ENCODE measurements at places on chromosomes 5 and 9.

DNA sequence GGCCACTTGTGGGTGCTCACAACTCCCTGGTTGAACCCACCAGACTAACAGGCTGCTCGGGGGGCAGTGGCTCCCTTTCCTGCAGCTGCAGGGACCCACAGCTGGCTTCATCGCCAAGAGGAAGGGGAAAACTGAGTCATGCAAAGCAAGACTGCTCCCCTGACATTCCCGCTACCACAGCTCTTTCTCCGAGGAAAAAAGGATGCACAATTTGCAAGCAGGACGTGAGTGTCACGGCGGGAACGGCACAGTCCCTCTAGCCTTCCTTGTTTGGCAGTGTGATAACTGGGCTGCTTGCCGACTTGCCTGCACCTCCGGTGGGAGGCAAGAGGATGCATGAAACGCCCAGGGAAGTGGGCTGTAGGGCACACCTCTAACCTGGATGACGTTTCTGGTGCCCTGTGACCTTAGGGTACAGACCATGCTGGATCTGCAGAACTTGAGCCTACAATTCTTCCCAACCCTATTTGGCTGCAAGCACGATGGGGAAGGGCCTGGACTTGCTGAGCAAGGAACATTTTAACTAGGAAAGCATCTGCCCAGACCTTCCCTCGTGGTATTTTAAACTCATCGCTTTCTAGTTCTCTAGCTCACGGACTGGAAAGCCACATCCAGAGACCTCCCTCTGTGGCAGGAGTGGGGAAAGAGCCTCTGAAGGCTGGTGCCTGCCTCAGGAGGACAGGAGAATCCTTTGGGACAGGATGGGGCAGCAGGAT is 7.8 kb downstream of the SH3PXD2B start:
- DNase-seq: no peak

DNA sequence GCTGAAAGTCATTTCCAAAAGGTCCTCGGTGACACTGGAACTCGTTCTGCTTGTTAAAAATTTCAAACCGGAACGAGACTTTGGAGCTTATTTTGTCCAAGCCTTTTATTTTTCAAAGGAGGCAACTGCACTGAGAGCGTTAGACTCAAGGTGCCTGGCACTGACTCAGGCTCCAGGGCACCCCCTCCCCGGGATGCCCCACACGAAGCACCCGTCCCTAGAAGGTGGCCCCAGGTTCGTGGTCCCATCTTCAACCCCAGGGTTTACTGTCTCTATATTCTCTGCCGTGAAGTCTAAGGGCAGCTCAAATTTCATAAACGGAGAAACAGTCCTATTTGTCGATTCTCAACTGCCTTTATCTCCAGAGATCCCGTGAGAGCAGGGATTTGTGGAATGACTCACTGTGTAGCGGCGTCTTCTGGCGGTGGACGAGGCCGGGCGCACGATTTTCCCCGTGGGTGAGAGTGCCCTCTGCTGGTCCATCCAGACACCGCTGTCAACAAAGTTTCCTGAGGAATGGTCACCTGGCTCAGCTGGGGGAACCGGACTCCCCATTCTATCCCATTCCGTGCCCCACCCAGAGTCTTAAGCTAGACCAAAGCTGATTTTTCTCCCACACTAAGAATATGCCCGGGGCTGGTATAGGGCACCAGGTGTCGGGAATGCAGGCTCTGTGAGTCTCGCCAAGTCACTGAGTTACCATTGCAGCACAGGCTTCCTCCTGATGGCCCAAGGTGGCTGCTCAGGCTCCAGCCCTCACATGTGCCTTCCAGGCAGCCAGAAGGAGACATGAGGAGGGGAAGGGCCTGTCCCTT is 27.1 kb upstream of the SLC6A19 start:
- DNase-seq: no peak

DNA sequence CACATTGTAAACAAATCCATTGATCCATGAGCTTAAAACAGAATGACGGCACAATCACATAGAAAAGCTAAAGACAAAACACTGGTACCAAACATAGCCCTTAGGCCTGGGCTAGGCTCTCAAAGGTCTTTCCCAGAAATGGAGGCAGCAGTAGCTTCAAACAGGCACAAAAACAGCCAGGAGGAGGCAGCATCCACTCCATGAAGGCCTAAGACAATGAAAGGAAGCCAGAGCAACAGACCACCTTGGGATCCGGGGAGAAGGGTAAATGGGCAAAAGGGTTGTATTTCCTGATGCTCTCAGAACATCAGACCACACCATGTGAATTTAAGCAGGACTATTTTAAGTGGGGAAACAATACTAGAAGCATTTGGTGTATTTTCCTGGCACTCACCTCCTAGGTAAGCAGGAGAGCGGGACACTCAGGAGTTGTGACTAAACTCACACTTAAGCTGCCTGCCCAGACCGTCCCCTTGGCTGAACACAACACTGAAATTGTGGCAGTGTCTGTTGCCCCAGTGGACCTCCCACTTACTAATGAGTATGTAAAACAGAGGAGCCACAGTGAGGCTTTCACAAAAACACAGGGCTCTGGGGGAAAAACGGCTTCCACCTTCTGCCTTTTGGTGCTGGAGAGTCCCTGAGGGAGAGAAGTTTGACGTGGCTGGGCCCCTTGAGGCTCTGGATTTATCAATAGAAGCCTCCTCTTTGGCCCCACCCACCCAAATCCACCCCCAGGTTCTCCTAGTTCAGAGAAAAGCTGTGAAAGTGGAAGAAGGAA is 11.9 kb downstream of the GNPDA1 start:
- no peak for DNase-seq

GRCh38 chr9:133803028-133803585 is 65.0 kb upstream of the SARDH start:
- DNase-seq: no peak

- no peak for DNase-seq
Measured at GRCh38 chr5:134758176-134758503, 439 bp upstream of the DDX46 start.

- DNase-seq: no peak
Measured at GRCh38 chr9:126443144-126443543, 116.5 kb downstream of the MVB12B start.

GRCh38 chr5:151055336-151055735 is 25.5 kb downstream of the TNIP1 start:
- DNase-seq: no peak

- no peak for DNase-seq
Measured at GRCh38 chr9:126225611-126226609, 100.7 kb upstream of the MVB12B start.

DNA sequence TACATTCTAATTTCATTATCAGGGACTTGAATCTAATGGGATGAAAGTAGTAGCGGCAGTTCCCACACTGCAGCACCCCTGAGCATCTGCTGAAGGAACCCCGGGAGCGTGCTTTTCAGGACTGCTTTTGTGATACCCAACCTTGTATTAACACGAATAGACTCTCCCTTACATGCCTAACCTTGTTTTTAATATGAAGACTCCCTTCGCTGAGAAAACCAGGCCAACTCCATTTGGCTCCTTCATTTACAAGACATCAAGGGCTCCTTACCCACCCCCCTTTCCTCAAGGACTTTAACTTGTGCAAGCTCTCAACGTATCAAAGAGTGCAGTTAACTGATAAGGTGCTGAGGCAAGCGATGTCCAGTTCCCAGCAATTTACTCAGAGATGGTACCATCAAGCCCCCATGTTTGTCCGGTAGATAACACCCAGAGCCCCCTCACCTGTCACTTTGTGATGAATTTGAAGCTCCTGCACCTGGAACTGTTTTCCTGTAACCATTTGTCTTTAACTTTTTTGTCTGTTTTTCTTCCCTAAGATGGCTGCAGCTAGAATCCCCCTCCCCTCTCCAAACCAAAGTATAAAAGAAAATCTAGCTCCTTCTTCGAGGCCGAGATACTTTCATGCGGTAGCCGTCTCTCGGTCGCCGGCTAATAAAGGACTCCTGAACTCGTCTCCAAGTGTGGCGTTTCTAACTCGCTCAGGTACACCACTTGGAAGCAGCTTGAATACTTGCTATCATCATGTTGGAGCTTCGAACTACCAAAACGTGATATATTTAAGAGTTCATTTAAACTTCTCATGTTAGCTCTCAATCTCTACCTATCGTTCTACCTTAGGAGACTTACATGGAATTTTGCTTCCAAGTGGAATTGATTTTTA is 10.7 kb downstream of the HNRNPH1 start:
- DNase-seq: no peak

DNA sequence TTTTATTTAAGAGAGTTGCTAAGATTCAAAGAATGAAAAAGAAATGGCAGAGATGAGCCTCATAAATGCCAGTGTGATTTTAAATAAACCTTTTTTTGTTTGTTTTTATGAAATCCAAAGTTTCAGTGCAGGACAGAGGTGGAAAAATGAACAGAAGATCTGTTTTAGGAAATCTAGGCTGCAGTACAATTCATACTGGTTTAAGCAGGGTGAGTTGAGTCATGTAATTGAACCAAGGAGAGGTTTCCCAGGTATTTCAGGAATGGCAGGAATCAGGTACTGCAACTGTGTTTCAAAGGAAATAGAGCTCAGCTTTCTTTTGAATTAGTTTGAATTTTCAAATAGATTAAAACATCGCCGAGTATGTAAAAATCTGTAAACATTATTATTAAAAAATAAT is 3.0 kb upstream of the ANKRD31 start:
- no peak for DNase-seq

- DNase-seq: no peak
Measured at GRCh38 chr5:124156415-124156996, 589.9 kb downstream of the ZNF608 start.

- no peak for DNase-seq
Measured at GRCh38 chr5:54822324-54822687, 163.1 kb downstream of the ESM1 start.

- no peak for DNase-seq
Measured at GRCh38 chr9:99135456-99135855, 30.5 kb downstream of the TGFBR1 start.

DNA sequence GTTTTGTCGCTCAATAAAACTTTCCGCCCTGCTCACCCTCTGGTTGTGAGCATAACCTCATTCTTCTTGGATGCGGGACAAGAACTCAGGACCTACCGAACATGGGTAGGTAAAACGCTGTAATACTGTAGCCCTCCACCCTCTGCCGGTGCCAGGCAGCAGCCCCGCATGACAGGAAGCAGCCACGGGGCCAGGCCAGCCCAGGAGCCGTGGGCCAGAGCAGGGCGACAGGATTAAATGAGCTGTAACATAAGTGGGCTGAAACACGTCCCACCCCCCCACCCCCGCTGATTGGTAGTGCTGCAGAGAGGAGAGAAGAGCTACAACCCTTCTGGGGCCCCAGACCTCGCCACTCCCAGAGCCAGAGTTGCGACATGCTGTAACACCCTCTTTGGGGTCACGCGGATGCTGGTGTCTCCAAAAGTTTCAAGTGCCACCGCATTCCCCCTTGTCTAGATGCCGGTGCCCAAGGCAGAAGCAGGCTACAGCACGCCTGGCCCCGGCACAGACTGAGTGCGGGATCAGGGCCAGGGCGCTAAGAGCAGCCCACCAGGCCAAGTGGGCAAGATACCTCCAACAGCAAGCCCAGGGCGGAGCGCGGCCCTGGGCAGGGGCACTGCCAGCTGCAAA is 81.8 kb downstream of the FBXW11 start:
- DNase-seq: no peak

- no peak for DNase-seq
Measured at GRCh38 chr5:143576711-143577484, 173.4 kb upstream of the NR3C1 start.

GRCh38 chr9:118162716-118163115 is 458.5 kb downstream of the TLR4 start:
- DNase-seq: no peak

DNA sequence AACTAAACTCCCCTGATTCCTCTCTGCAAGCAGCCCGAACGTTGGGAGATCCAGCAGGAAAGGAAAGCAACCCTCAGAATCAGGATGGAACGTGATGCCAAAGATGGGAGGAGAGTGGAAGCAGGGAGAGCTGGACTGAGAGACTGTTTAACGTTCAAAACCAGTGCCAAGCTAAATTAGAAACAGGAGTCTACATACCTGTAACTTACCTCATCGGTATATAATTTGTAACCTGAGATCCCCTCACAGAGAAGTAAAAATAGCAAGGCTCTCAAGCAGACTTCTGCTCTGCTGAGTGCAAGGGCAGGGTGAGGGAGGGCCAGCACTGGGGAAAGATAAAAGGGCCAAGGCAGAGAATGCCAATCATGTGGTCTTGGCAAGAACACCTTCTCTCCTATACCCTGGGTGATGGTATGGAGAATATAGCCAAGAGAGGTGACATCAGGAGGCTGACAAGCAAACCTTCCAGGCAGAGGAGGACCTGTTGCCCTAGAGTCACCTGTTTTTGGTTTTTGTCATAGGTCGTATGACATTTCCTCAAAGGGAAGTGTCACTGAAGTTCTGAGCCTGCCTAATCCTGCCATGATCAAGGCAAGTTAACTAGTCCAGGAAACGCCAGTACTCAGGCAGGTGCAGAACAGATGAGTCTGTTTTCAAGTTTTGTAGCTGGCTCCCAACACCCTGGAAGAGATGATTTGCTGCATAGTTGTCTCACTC is 472.0 kb downstream of the NFIB start:
- no peak for DNase-seq

DNA sequence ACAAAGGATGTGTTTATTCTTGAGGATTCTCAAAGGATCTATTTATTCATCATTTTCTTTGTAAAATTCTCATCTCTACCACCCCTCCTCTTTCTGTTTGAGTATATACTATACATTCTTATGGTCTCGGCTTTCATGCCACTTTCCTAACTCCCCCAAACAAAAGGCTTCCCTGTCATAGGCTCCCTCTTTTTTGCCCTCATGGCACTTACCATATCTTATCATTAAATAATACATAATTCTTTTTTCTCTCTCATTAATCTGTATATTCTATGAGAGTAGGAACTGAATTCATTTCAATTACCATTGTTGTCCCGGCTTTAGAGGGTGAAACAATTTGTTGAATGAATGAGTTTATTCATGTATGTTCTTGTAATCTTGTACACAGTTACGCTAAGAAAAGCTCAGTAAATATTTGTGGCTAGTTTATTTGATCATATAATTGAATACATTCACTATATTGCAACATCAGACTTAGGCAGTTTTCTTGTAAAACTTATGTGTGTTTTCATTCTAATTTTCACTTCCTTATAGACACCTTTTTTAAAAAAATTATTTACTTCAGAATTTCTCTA is 254.6 kb downstream of the EDIL3 start:
- no peak for DNase-seq

GRCh38 chr5:101012880-101013279 is 109.8 kb upstream of the ST8SIA4 start:
- no peak for DNase-seq
